ENCODE measurements at places on chromosomes 12 and 14.

DNA sequence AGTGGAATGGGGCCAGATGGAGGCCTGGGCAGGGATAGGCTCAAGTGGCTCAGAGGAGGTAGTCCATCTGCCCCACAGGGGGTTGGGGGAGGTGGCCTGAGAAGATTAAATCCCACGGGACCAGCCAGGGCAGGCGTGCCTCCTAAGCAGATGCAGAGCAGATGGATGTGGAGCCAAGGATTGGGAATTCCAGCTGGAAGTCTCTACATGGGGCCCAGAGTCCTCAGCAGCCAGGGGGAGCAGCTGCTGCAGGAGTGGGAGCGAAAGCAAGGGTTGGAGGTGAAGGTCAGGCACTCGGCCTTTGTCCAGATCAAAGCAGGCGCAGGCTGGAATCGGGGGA lies 42.4 kb upstream of the VRK1 start:
- H3K4me1 ChIP-seq: no peaks in the 10 kb centered on the region
- no peak for DNase-seq
- H3K27me3 ChIP-seq: no peaks in the 10 kb centered on the region
- no peaks in the 10 kb centered on the region for H3K36me3 ChIP-seq

DNA sequence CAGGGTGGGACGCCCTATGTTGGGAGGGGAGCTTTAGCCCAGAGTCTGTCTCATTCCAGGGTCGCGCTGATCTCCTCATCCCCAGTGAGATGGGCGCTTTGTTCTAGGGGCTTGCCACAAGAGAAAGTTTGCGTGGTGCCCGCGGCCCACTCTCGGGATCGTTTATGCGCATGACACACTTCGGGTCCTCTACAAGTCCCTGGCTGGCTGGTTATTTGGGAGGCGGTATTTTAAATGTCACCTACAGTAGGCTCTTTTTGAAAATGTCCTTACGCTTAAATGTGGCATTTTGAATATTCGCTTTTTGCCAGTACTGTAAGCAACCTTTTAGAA lies 541 bp downstream of the GOLT1B start:
- peaks cover 25% of the 10 kb centered on the region for H3K4me1 ChIP-seq
- H3K4me3 ChIP-seq: peak overlapping the region; percentile 68
- peak; percentile 47 for DNase-seq
- H3K27me3 ChIP-seq: no peaks in the 10 kb centered on the region
- H3K27ac ChIP-seq: peak overlapping the region; percentile 87
- no peaks in the 10 kb centered on the region for H3K36me3 ChIP-seq

GRCh38 chr12:54412348-54412747 lies 6.7 kb downstream of the ITGA5 start:
- H3K36me3 ChIP-seq: peaks cover 13% of the 10 kb centered on the region
- no peaks in the 10 kb centered on the region for H3K27me3 ChIP-seq
- H3K4me1 ChIP-seq: peaks cover 69% of the 10 kb centered on the region
- DNase-seq: no peak

- no peak overlapping the region for H3K27ac ChIP-seq
- no peaks in the 10 kb centered on the region for H3K4me1 ChIP-seq
- H3K27me3 ChIP-seq: no peaks in the 10 kb centered on the region
- H3K4me3 ChIP-seq: no peak overlapping the region
Observed at GRCh38 chr12:104121001-104121400, 17.0 kb downstream of the NFYB start.

Data from naive thymus-derived CD4-positive, alpha-beta T cell (primary cell).